ENCODE measurements at places on chromosomes 1 and 21. TPM values are rescaled to one million over a fixed set of nuclear protein-coding genes. Genes with fewer than 3 reads are reported as not detected.

The CTSS gene
- total RNA-seq, result 0.61 TPM

The OR13G1 gene
- total RNA-seq, result not detected

The HRNR gene
- not detected for total RNA-seq

The SAMSN1 gene
- not detected for total RNA-seq

DNA sequence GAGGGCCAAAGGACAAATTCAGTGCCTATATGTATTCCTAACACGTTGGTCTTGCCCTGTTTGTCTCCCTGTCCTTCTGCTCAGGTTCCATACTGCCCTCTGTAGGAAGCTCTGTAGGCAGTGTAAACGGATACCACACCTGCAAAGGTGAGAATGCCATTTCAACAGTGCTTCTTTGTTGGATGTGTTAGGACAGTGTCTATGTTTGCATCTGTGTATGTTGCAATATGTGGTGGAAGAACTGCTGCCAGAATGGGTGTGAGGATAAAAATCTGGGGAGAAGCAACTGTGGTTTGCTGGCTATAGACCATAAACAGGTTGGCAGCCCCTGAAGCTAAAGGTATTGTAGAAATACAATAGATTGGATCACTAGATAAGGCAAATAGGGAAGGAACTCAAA, 113.1 kb upstream of the BMP8A start:
- H3K36me3 ChIP-seq, result peaks cover 46% of the 10 kb centered on the region
- H3K4me3 ChIP-seq, result no peak overlapping the region
- DNase-seq, result no peak
- no peak overlapping the region for H3K27ac ChIP-seq

DNA sequence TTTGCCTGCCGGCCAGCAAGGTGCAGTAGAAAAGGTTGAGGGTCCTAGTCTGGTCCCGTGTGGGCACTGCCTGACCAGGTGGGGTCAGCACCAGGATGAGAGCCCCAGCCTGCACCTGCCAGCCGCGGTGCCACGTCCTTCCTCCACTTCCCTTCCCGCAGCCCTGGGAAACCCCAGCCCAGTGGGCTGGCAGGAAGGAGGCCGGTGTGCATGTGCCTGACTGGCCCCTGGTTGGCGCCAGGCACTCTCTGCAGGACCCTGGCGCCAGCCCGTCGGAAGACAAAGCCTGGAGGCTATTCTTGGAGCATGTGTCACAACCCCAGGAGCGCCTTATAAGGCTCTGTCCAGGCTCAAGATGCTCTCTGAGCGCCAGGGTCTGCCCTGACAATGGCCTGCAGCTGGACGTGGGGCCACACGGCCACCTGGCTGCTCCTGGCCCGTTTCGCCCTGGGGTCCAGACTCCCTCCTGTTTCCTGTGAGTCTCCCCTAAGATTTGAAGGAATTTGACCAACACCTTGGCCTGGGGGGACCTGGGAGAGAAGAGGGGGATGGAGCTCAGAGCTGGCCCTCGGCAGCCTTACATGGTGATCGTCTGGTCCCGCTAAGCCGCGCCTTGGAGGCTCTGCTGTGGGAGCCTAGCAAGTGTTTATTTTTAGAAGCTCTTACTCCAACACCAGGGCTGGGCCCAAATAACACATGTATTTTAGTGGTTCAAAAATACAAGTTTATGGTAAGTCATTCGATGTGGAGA, 31.9 kb upstream of the POFUT2 start:
- H3K4me3 ChIP-seq, result no peak overlapping the region
- H3K27me3 ChIP-seq, result no peaks in the 10 kb centered on the region
- DNase-seq, result peak; percentile 68
- no peaks in the 10 kb centered on the region for H3K36me3 ChIP-seq
- peaks cover 45% of the 10 kb centered on the region for H3K4me1 ChIP-seq
- peak overlapping the region; percentile 62 for H3K27ac ChIP-seq

GRCh38 chr1:227227761-227228160, 90.5 kb downstream of the CDC42BPA start:
- H3K4me1 ChIP-seq, result peaks cover 13% of the 10 kb centered on the region
- no peak for DNase-seq
- H3K27me3 ChIP-seq, result no peaks in the 10 kb centered on the region
- H3K36me3 ChIP-seq, result no peaks in the 10 kb centered on the region

DNA sequence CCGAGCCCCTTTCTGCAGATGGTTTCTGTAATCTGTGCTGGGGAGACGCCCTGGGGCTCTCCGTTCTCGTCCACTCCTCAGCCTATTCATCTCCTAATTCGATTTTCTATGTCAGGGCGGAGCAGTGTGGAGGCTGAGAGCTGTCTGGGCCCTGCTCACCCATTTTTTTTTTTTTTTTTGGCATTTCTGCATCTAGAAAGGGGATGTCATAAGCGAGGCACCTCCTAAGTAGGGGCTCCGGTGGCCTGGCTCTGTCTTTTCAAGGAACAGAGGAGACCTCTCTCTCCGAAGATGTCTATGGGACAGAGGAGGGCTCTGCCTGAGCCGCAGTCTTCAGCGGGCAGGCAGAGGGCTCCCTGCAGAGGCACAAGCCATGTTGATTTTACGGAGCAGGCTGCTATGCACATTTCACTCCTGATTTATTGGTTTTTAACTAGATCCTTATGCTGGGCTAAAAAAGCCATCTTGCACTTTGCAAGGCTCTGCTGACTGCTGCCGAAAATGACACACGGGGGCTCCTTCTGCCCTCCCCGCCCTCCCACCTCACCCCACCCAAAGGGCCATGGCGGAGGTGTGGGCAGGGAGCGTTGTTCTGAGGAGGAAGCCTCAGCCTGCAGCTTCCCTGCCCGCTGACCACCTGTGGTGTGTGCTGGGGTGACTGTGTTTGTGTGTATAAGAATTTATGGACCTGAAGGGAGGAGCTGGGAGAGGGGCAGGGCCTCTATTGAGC, 71.0 kb downstream of the FOXD2 start:
- peaks cover 6% of the 10 kb centered on the region for H3K4me1 ChIP-seq
- H3K27me3 ChIP-seq, result peaks cover 50% of the 10 kb centered on the region
- H3K27ac ChIP-seq, result no peak overlapping the region

DNA sequence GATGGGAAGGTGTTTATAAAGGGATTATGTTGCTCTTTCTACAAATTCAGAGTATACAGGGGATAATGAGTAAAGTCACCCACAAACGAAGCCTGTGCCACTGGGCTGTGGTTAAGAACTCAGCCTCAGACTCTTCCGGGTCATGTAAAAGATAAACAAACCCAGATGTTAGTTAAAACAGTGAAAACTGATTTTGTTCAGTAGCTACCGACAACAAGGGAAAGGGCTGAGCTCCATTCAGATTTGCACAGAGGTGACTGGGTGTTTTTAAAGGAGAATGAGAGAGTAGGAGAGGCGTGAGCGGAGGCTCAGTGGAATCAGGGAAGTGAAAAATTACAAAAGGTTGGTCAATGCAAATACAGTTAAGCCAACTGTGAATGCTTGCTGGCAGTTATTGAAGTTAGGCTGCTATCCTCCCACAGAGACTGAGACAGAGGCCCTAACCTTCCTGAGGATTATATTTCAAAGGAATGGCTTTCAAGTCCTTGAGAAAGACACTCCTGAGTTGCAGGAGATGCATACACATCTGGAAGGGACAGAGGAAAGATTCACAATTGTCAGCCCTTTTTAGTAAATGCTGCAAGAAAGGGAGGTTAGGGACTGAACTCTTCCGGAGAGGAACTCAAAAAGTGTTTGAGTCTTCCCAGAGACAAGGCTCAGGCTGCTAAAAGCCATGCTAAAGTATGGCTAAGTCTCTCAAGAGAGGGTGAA, 29.9 kb upstream of the SAMD13 start:
- H3K36me3 ChIP-seq, result no peaks in the 10 kb centered on the region
- peaks cover 11% of the 10 kb centered on the region for H3K4me1 ChIP-seq
- H3K4me3 ChIP-seq, result peak overlapping the region; percentile 25
- DNase-seq, result peak; percentile 65

GRCh38 chr1:214362188-214362882, 81.4 kb downstream of the SMYD2 start:
- H3K36me3 ChIP-seq, result peaks cover 64% of the 10 kb centered on the region
- peak; percentile 83 for DNase-seq
- H3K27me3 ChIP-seq, result no peaks in the 10 kb centered on the region
- no peak overlapping the region for H3K4me3 ChIP-seq
- peak overlapping the region; percentile 17 for H3K27ac ChIP-seq
- H3K4me1 ChIP-seq, result peaks cover 8% of the 10 kb centered on the region

DNA sequence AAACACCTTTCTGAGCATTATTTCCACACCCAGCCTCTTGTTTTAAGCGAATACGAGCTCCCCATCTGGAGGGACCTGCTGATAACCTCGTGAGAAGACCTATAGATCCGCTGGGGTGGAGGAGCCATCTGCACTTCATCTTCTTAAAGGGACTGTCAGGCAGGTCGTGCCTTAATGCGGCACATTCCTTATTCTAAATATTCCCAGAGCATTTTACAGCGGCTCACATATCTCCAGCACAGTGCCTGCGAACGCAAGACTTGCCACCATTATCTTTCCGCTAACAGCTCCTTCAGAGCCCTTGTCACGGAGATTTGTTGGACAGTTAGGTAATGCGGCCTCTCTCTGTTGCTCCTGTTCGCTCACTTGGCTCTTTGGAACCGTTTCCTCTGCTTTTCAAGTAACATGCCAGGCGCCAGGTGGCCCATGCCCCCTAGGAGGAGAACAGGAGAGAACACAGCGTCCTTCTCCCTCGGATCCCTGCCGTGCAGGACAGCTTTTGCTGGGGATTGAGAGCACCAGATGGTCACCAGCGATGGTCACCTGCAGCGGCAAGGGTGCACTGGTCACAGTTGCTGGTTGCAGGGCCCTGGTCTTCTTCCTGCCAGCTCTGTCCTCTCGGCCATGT, 162.4 kb downstream of the PGBD5 start:
- H3K27me3 ChIP-seq, result no peaks in the 10 kb centered on the region
- no peak for DNase-seq
- no peak overlapping the region for H3K27ac ChIP-seq

DNA sequence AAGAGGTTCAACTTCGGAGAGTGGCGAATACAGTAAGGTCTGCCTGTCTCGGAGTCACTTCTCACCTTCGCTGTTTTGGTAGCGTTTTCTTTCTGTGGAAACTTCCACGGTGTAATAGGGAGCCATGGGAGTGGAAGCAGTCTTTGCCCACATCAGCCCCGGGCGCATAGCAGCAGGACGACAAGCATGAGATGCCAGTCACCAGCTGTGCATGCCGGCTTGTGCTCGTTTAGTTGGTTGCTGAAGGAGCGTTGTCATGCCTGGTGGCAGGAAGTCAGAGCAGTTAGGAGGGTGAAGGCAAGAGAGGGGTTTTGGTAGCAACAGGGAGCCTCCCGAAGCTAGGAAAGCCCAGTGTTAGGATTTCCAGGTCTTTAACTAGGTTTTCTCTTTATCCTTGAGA, 58.8 kb downstream of the MRPS6 start:
- no peak for DNase-seq
- no peak overlapping the region for H3K4me3 ChIP-seq
- H3K4me1 ChIP-seq, result peaks cover 22% of the 10 kb centered on the region
- no peaks in the 10 kb centered on the region for H3K27me3 ChIP-seq

DNA sequence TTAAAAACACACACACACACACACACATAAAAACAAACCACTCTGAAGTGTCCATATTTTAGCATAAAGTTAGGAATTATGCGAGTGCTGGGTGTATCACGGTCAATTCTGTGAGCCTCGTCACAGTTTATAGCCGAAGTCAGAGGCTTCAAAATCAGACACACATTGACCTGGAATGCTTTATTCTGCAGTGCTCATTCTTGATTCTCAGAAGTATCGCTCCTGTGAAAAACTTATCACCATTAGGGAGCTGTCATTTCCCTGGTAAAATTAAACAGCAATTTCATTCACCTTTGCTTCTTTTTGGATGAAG, 8.7 kb upstream of the IRF2BP2 start:
- H3K4me1 ChIP-seq, result peaks cover 58% of the 10 kb centered on the region
- DNase-seq, result no peak
- H3K27me3 ChIP-seq, result no peaks in the 10 kb centered on the region
- no peak overlapping the region for H3K4me3 ChIP-seq

DNA sequence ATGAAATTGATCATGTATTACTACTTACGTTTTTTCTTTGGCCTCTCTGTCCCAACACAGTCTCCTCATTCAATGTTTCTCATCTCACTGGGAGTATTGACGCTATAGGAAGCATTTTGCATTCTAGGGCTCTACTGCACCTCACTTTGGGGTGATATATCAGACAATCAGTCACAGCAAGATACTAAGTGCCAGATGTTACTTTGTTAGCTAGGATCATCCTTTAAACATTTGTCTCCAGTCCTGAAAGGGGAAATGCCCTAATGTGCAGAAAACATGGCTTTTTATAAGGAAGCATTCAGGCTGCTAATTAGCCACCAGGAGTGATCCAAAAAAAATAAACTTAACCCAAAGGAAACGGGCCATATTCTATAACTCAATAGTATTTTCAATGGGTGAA, 409.1 kb downstream of the RWDD3 start:
- no peak overlapping the region for H3K27ac ChIP-seq
- DNase-seq, result no peak
- H3K4me3 ChIP-seq, result no peak overlapping the region
- H3K36me3 ChIP-seq, result no peaks in the 10 kb centered on the region
- no peaks in the 10 kb centered on the region for H3K27me3 ChIP-seq

DNA sequence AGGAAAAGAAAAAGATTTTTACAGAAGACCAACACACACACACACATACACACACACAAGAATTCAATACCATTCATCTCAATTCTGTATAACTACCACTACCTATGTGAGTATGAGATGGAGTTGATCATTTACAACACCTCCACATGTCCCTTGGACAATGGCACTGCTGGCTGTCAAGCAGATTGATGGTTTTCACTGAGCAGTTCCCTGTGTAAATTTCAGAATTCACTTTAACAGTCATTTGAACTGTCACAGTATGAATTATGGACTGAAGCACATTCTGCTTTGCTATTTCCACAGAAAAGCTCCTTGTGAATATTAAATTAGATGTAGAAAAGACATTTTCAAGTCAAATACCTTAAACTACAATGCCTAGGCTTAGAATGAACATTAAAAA, 14.3 kb downstream of the KCNT2 start:
- H3K36me3 ChIP-seq, result no peaks in the 10 kb centered on the region
- no peaks in the 10 kb centered on the region for H3K27me3 ChIP-seq
- no peaks in the 10 kb centered on the region for H3K4me1 ChIP-seq
- no peak overlapping the region for H3K4me3 ChIP-seq
- no peak overlapping the region for H3K27ac ChIP-seq

DNA sequence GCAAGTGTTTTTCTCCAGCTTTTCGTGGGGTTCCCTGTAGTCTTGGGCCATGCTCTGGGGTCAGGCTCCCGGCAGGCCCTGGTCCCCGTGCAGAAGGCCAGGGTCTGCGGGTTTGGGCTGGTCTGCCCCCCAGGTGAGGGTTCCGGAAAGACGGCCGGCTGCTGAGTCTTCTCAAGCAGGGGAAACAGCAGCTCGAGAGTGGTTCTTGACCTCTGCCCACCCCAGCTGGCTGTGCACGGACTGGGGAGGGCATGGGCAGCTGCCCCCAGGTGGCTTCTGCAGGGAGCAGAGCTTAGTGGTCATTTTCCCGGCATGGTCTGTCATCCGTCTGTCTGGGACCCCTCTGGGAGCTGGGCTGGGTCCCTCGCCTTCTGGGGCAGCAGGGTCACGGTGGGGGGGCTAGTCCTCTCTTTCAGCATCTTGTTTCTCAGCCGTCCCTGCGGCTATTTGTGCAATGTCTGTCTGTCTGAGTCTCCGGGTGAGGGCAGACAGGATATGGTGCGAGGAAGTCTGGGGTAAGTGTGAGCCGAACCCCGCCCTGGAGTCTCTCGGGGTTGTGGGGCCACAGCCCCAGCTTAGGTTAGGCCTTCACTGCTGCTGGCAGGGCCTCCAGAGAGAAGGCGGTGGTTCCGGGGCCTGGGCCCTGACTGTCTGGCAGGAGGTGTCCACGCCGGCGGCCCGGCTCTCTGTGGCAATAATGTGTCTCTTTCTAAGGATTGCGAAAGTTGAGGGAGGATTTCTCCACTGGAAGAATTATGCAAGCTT, 6.1 kb downstream of the SKI start:
- H3K36me3 ChIP-seq, result no peaks in the 10 kb centered on the region
- H3K4me3 ChIP-seq, result no peak overlapping the region
- peak; percentile 68 for DNase-seq
- H3K4me1 ChIP-seq, result peaks cover 58% of the 10 kb centered on the region
- no peaks in the 10 kb centered on the region for H3K27me3 ChIP-seq

All from astrocyte (in vitro differentiated cells and primary cell).